ENCODE measurements at places on chromosomes 7 and 10.

DNA sequence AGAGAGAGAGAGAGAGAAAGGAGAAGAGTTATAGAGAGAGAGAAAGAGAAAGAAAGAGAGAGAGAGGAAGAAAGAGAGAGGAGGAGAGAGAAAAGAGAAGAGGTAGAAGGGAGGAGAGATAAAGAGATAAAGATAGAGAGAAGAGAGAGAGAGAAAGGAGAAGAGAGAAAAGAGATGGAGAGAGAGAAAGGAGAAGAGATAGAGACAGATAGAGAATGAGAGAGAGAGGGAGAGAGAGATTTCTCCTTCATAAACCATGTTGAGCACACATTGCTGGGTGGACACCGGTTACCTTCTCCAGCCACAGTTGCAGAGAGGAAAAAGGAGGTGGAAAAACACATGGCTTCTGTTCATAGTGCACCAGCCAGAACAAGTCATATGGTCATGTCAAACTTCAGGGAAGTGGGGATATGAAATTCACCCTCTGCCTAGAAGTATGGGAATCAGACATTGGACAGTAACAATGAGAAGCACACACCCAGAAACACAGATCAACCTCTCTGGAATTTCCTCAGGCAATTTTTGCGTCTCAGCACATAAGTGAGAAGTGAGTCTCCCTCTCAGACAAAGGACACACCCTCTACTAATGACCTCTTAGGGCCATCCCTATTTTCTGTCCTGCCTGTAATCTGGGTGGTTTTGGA, 172.5 kb upstream of the SVIL start:
- DNase-seq: no peak

- peak; percentile 90 for DNase-seq
Measured at GRCh38 chr7:87797798-87798403, 78.3 kb downstream of the SLC25A40 start.

GRCh38 chr7:46764100-46764936, 817.6 kb downstream of the TNS3 start:
- no peak for DNase-seq

GRCh38 chr7:44150966-44151941, 10.1 kb upstream of the MYL7 start:
- DNase-seq: no peak

DNA sequence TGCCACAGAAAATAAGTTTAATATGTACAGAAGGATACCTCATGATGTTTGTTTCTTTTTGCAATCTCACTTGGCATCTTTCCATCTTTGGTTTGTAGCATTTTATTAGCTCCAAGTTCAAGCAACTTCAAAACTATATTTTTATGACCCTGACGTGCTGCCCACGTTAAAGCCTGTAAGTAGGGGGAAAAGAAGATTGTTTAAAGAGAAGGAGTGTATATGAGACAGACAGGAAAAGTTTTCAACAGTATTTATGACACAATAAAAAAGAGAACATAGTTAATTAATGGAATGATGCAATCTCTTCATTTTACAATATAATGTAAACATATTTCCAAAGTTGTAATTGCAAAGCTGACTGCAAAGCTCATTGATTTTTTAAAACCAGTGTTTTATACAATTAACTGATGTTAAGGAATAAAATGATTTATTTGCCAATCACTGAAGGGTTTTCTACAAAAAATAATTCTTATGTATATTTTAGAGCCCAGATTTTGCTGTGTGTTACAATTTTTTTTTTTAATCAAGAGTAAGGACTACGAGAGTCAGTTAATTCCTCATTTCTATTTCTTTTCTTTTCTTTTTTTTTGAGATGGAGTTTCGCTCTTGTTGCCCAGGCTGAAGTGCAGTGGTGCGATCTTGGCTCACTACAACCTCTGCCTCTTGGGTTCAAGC, 42.5 kb downstream of the ASZ1 start:
- DNase-seq: no peak

DNA sequence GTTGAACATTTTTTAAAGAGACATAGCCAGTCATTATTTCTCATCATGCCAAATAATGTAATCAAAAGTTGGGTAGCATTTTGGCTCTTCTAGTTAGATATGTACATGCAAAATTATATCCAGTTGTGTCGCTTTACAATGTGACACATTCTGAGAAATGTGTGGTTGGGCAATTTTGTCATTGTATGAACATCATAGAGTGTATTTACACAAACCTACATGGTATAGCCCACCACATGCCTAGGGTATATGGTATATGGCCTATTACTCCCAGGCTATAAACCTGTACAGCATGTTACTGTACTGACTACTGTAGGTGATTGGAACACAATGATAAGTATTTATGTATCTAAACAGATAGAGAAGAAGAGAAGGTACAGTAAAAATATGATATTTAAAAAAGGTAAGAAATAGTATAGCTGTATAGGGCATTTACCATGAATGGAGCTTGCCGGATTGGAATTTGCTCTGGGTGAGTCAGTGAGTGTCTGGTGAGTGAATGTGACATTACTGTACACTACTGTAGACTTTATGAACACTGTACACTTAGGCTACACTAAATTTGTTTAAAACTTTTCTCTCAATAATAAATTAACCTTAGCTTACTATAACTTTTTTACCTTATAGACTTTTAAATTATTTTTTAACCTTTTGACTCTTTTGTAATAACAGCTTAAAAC, 16.5 kb downstream of the ZNF365 start:
- no peak for DNase-seq

- no peak for DNase-seq
Measured at GRCh38 chr7:80087051-80087770, 47.4 kb upstream of the GNAI1 start.

All from NCI-H1694 treated with DMSO at 0.1 percent for 48 hours (cell line).